ENCODE measurements at places on chromosomes 1 and 21. TPM values are rescaled to one million over a fixed set of nuclear protein-coding genes. Genes with fewer than 3 reads are reported as not detected.

DNA sequence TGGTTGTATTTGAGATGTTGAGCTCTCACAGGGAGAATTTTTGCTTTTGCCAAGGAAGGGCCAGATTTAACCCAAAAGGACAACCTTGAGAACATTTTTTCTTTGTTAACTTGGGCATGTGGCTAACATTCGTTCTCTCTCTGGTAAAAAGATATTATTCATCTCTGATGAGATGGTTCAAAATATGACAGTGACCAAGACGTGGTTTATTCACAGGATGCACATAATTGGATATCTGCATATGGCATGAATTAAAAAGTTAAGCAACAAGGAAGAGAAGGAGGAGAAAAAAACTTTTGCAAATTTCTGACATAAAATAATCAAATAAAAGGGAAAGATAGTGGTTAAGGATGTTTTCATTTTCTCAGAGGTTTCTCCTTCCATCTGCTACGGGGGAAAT is 43.1 kb upstream of the BCL10 start:
- DNase-seq = no peak

DNA sequence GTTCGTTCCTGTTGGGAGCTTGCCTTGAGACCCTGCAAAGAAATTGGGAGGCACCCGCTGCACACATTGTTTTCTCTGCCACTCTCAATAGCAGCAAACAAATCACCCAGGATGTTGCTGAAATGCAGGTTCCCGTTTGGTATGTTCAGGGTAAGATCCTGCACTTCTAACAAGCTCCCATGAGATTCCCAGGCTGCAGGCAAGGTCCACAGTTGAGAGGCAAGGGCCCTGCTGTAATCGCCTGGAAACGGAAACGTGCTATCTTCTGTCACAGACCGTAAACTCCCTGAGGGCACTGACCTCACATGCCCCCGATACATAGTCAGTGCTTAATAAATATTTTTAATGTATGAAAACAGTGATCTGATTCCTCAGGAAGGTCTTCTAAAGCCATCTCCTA is 37.8 kb downstream of the XCL1 start:
- DNase-seq = no peak

DNA sequence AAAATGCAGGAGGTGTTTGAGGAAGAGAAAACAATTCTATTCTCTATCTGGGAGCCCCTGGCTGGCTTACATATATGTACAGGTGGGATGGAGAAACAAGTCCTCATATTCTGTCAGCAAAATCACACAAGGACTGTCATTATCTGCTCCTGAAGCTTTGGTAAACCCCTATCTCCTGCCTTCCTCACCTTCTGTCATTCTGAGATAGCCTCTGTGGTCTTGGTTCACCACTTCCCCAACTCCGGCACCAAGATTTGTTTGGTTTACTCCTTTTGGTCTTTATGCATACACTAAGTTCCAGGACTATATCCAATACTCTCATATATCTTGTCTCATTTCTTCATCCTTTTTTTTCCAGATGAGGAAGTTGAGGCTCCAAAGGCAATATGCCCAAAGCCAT is 551.1 kb downstream of the PLPP3 start:
- no peak for DNase-seq

- no peak for DNase-seq
Observed at GRCh38 chr1:198318085-198318484, 161.3 kb downstream of the NEK7 start.

DNA sequence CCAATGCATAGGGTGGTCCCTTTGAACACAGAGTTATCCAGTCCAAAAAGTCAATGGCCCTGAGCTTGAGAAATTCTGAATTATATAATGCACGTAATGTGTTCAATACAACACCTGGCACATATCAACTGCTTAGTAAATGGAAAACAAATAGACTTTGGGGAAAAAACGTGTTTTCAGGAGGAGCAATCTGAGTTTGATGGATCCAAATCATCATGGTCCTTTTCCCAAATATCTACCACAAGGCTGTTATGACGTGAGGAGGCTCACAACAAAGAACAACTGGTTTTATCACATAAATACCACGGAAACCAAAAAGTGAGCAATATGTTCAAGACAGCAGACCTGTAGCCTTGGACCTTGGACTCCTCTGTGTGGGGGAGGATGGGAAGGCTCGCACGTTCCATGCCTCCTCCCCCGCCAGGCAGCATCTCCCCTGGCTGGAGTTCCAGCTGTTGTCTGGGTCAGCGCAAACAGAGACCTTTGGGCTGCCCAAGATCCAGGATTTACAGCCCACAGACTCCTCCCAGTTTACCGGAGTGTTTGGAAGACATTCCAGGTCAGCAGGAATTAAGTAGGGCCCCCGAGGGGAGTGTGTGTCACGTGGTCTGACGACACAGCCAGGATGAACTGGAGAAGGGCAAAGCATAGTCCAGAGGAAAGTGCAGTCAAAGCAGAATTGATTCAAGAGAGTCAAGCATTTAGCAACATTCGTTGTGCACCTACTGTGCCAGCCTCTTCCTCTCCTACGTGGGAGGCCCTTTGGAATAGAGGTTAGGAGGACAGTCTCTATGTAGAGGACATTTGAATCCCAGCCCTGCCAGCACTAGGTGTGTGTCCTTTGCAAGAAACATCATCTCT is 32.2 kb upstream of the MED18 start:
- DNase-seq = peak; percentile 48

- no peak for DNase-seq
Observed at GRCh38 chr1:215681041-215681440, 113.9 kb downstream of the KCTD3 start.

- no peak for DNase-seq
Observed at GRCh38 chr1:25462732-25463131, 32.0 kb downstream of the MACO1 start.

DNA sequence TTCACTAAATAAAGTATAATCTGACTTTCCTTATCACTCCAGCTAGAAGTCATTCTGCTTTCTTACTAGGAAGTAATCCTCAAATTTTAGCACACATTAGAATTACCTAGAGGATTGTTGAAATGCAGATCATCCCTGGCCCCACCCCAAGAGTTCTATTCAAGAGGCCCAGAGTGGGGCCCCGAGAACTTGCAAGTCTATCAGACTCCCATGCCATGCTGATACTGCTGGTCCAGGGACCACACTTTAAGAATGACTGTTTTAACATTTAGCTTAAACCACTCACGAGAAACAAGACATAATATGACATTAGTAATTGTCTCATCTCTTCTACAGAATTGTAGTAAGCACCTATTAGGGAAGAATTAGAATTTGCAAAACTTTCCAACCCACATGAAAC is 7.7 kb upstream of the SYNJ1 start:
- DNase-seq = no peak

- no peak for DNase-seq
Observed at GRCh38 chr1:169486281-169487051, 722 bp upstream of the SLC19A2 start.

DNA sequence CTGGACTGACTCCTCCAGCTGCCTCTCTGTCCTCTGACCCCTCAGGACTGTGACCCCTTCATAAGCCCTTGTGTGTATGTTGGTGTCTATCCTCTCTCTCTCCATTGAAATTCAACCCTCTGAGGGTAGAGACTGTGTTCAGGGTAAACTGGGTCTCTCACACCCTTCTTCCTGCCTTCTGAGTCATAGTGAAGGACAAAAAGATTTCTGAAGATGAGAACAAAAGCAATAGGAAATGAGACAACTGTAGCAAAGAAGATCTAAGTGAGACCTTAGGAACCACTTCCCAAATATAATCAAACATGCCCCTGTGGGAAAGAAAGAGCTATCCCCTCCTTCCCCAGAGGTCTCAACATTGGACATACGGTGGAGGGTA is 16.9 kb downstream of the NUAK2 start:
- DNase-seq = no peak

DNA sequence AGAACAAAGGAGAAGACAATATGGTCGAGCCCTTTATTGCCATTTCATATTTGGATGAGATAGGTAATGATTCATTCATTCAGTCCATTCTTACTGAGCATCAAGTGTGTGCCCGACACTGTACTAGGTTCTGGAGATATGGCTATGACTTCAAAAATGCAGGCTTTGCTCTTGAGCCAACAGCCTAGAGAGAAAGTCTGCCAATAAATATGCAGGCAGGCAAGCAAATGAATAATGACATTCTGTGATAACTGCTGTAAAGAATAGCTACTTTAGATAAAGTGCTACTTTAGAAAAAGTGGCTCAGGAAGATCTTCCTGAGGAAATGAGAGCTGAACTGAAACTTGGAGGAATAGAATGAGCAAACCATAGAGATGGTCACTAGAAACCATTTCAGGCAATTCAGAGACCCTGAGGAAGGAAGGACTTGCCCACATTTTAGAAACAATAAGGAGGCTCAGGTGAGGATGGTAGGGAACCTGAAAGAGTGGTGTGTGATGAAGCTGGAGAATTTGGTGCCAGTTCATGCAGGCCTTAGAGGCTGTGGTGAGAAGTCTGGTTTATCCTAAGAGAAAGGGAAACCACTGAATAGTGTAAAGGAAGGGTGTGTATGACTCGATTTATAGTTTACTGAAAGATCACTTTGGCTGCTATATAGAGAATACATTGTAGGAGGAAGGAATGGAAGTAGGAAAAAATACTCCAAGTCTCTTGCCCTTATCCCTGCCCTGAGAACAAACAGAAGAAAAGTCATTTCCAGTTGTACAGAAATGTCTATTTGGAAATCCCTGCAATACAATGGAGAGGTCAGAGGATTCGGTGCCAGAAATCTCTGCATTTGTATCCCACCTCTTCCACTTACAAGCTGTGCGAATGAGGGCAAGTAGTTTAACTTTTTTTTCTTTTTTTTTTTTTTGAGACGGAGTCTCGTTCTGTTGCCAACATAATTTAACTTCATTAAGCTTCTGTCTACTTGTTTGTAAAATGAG is 167.9 kb downstream of the VPS13D start:
- no peak for DNase-seq

- no peak for DNase-seq
Observed at GRCh38 chr1:162191396-162192305, 122.2 kb downstream of the NOS1AP start.

GRCh38 chr1:28781305-28781704 is 30.7 kb upstream of the OPRD1 start:
- DNase-seq = no peak

- no peak for DNase-seq
Observed at GRCh38 chr1:203295796-203296195, 9.5 kb upstream of the BTG2 start.

- DNase-seq = no peak
Observed at GRCh38 chr1:210582205-210582970, 253.7 kb downstream of the HHAT start.

DNA sequence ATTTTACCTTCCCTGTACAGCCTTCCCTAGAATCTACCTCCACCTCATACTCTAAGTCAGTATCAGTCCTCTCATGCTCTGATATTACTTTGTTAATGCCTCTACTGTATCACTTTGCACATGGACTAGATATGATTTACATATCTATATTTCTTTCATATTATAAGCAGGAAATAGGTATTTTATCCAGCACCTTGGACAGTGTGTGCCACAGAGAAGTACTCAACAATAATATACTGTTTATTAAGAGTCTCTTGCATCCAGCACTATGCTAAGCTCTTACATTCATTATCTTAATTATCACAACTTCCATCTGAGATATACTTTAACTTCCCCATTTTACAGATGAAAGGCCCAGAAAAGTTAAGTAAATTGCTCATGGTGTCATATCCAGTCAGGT is 247.9 kb upstream of the DAB1 start:
- DNase-seq = no peak

DNA sequence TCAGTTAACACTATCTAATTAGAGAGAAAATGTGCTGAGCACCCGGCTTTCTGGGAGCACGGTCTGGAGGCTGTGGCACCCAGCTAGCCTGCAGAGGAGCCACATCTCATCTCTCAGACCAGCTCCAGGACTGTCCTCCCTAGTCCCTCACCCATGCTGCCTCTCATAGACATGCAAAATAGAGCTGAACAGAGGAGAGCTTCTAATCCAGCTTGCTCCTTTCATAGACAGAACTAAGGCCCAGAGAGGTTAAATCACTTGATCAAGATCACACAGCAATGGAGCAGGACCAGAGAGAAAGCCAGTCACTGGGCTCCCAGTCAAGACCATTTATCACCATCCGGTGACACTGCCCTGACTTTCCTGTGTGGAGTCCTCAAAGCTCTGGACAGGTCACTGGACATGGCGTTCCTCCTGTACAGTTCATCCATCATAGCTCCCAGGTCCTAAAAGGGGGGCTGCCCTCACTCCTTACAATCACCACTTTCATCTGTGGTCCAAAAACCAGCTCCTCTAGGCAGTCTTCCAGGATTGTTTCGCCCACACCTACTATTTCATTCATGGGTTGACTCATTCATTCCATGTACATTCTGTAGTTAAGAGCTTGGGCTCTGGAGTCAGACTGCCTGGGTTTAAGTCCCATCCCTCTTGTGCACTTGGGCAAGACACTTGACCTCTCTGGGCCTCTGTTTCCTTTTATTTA is 8.8 kb upstream of the CAMK2N1 start:
- no peak for DNase-seq

GRCh38 chr1:182229921-182230491 is 161.6 kb downstream of the GLUL start:
- no peak for DNase-seq

Gene NPPB
- not detected for total RNA-seq

Gene EPHB2
- total RNA-seq = 16.2 TPM

Gene DDX59
- 34.8 TPM for total RNA-seq

Gene SPRR2G
- total RNA-seq = not detected

Gene CHML
- 21.8 TPM for total RNA-seq

Gene RRP1B
- 17.2 TPM for total RNA-seq

Gene VWA5B1
- total RNA-seq = 0.58 TPM
